ENCODE measurements at places on chromosomes 4 and X.

GRCh38 chr4:65635051-65635821 is 35.1 kb downstream of the EPHA5 start:
- no peak overlapping the region for H3K27ac ChIP-seq
- no peaks in the 10 kb centered on the region for H3K4me1 ChIP-seq
- no peaks in the 10 kb centered on the region for H3K36me3 ChIP-seq
- no peak overlapping the region for H3K4me3 ChIP-seq
- no peak for DNase-seq

GRCh38 chr4:174207367-174207766 is 76.1 kb downstream of the FBXO8 start:
- no peak for DNase-seq
- no peak overlapping the region for H3K4me3 ChIP-seq
- peaks cover 6% of the 10 kb centered on the region for H3K4me1 ChIP-seq

- H3K27me3 ChIP-seq, result no peaks in the 10 kb centered on the region
- H3K27ac ChIP-seq, result no peak overlapping the region
- no peaks in the 10 kb centered on the region for H3K36me3 ChIP-seq
- H3K4me1 ChIP-seq, result no peaks in the 10 kb centered on the region
Measured at GRCh38 chr4:126047114-126047513, 732.4 kb downstream of the FAT4 start.

- no peaks in the 10 kb centered on the region for H3K27me3 ChIP-seq
- no peak for DNase-seq
- no peak overlapping the region for H3K27ac ChIP-seq
- no peak overlapping the region for H3K4me3 ChIP-seq
Measured at GRCh38 chr4:174713181-174713580, 115.9 kb downstream of the GLRA3 start.

- H3K27me3 ChIP-seq, result peaks cover 48% of the 10 kb centered on the region
- H3K4me3 ChIP-seq, result peak within 1 kb of the TSS; percentile 44
- H3K4me1 ChIP-seq, result no peaks in the 10 kb centered on the region
- DNase-seq, result peak; percentile 39
Measured at GRCh38 chrX:54495814-54496516, at the start of gene FGD1. TSS of gene FGD1 (minus strand) at chrX:54496234. CDS start at chrX:54495432, 802 bp downstream.

DNA sequence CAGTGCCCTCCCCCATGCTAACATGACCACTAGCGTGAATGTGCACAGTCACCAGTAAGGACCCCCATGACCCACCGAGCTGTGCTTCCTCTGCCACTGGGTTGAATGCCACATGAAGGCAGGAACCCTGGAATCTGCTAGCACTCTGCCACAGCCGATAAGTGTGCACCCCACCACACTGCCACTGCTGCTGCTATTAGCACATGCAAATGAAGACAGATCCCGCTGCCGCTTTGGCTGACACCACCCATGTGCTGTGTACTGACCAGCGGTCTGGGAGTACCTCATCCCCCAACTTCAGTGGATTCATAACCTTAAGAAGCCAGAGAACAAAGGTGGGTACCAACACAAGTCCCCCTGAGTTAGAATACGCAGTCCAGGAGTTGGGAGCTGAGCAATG is 200.9 kb upstream of the ARHGEF9 start:
- H3K4me1 ChIP-seq, result no peaks in the 10 kb centered on the region
- H3K27ac ChIP-seq, result no peak overlapping the region
- H3K27me3 ChIP-seq, result no peaks in the 10 kb centered on the region
- no peak for DNase-seq
- H3K4me3 ChIP-seq, result no peak overlapping the region

DNA sequence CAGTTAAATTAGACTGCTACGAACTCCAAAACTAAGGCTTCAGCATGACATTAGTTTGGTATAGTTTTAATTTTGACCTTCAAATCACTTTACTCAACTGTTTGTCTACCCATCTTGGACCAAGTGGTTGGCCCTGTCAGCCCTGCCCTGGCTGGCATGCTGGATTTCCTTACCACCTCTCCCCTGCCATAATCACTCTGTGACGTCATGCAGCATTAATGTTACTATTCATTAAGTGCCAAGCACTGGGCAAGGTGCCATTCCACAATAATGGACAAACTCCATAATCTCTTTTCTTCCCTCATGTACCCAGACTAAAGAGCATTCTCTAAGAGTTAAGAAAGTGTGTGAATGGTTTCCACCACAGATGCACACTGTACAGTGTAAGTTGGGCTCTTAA is 277.0 kb upstream of the INTU start:
- H3K4me3 ChIP-seq, result no peak overlapping the region
- H3K36me3 ChIP-seq, result no peaks in the 10 kb centered on the region
- no peaks in the 10 kb centered on the region for H3K4me1 ChIP-seq
- H3K27me3 ChIP-seq, result no peaks in the 10 kb centered on the region
- no peak for DNase-seq

- no peak for DNase-seq
- no peak overlapping the region for H3K27ac ChIP-seq
- no peak overlapping the region for H3K4me3 ChIP-seq
- H3K36me3 ChIP-seq, result no peaks in the 10 kb centered on the region
- no peaks in the 10 kb centered on the region for H3K4me1 ChIP-seq
Measured at GRCh38 chrX:35090801-35091200, 148.2 kb downstream of the FAM47B start.
